ENCODE measurements at places on chromosomes 2 and 18.

GRCh38 chr2:85104228-85104627 is 29.0 kb upstream of the TCF7L1 start:
- DNase-seq, result no peak

DNA sequence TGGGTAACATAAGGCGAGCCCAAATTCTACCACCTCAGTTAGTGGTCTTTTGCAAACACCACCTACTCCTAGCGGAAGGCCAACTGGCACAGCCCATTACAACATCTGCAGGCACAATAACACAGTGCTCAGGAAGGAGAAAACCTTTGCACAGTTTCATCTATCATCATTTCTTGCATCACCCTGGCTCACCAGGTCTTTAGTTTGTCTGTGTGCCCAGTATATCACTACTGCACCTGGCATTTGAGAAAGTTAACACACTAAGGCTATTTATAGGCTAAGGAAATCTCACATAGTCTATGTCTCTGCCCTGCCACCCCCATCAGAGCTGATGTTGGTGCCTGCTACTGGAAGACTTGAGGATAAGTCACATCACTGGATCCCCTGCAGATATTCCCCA is 484.0 kb downstream of the SATB2 start:
- no peak for DNase-seq

GRCh38 chr18:813172-814071 is 1.4 kb upstream of the YES1 start:
- no peak for DNase-seq

DNA sequence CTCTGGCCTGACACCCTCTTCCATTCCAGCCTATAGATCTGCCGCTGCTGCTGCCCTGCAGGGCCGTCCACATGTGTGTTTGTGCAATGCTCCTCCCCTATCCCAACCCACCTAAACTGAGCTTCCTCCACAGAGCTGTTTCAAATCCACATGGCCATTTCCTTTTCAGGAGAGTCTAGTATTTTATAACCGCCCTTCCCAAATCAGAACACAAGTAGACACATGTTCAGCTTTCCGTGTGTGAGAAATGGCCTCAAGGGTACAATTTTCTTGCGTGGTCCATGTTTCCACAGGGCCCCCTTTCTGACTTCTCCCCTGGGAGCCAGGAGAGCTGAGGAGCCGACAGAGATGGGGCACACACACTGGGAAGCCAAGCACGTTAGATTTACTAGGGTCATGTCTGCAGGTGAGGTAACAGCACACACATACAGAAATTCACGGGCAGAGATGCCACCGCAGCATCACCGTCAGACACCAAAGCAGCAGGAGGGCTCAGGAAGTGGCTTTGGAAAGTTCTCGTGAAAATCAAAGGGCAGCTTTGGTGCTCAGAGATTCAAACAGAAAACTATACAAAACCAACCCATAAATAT is 102.9 kb upstream of the TGFA start:
- DNase-seq, result no peak

- no peak for DNase-seq
Observed at GRCh38 chr2:45412754-45413379, 198.2 kb downstream of the SRBD1 start.
